ENCODE measurements at places on chromosomes 6 and 20. TPM values are rescaled to one million over a fixed set of nuclear protein-coding genes. Genes with fewer than 3 reads are reported as not detected.

Gene DSP
- 124 TPM for total RNA-seq

- no peak for DNase-seq
Observed at GRCh38 chr20:25353747-25354705, 36.6 kb downstream of the ABHD12 start.

GRCh38 chr6:37099442-37099841 lies 70.5 kb upstream of the PIM1 start:
- DNase-seq = no peak

DNA sequence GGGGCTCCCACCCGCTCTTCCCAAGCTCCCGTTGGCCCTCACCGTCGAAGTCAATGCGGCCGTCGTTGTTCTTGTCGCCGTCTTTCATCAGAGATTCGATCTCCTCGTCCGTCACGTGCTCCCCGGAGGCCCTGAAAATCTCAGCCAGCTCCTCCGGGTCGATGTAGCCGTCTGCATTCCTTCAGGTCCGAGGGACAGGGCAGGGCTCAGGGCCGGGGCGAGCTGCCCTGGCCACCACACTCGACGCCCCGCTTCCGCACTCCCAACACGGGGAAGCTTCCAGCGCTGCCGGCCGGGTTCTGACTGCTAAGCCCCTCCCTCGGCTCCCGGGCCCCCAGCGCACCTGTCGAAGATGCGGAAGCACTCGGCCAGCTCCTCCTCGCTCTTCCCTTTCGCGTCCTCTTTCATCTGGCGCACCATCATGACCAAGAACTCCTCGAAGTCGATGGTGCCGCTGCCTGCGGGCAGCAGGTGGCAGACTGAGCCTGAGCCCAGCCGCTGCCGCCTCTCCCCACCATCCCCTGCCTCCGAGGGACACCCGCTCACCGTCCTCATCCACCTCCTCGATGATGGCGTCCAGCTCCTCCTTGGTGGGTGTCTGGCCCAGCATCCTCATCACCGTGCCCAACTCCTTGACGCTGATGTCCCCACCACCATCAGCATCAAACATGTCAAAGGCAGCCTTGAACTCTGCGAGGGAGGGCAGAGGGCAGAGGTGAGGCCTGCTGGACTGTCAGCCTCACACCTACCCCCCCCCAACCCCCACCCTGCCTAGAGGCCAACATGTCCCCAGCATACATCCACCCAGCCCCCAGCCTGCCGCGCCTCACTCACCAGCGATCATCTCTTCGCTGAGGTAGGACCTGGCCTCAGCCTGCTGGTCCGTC lies 2.9 kb downstream of the TNNC2 start:
- no peak for DNase-seq

DNA sequence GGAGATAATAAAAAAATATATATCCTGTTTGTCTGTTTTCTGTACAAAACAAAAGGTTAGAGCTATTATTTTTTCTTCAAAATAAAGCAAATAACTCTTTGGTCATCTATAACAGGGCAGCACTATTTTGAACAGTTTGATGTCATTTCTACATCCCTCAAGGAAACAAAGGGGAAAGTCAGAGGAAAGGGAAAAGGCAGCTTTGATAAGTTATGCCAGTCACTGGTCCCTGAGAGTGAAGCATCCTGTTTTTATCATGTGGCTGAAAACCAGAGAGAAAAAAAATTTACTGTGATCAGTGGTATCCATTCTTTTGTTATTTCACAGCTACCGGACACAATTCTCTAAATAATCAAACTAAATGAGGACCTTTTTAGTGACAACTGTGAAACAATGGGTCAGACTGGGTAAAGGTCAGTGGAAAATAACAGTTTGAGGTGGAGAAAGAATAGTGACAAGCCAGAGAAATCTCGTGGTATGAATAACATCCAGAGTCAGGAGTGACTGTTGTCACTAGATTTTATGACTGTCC lies 356.0 kb downstream of the HDGFL1 start:
- no peak for DNase-seq

All from osteocyte (in vitro differentiated cells).